NCI-H187 treated with DMSO at 0.1 percent for 48 hours (cell line): ENCODE measurements at places on chromosomes 3 and 15.

- no peak for DNase-seq
These were observed 85.6 kb upstream of the ABHD17C start for GRCh38 chr15:80609512-80609946.

DNA sequence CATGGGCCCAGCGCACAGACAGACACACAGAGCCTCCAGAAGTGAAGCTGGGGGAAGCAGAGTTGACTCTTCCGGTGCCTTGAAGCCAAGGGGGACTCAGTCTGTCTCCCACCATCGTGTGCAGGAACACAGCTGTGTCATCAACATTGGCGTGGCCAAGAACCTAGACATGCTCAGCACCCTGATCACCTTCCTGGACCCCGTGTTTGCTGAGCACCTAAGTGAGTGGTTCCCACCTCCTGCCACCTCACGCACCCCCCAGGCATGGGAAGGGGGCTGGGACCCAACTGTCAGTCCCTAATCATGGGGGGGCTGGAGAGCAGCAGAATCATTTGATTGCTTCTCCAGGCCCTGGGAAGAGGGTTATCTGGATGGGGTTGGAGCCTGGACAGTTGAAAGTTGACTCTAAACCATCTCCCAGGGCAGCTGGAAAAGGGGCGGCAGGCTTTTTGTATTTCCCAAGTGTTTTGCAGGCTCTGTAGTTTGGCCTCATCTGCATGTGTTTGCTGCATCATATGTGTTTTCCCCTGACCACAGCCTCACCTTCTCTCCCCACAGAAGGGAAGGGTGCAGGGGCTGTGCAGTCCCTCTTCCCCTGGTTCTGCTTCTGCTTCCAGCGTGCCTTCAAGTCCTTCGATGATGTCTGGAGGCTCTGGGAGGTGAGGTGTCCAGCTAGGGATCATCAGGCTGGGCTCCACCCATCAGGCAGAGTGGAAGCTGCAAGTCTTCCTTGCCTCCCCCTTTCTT lies 12.8 kb downstream of the TBC1D21 start:
- DNase-seq: no peak

DNA sequence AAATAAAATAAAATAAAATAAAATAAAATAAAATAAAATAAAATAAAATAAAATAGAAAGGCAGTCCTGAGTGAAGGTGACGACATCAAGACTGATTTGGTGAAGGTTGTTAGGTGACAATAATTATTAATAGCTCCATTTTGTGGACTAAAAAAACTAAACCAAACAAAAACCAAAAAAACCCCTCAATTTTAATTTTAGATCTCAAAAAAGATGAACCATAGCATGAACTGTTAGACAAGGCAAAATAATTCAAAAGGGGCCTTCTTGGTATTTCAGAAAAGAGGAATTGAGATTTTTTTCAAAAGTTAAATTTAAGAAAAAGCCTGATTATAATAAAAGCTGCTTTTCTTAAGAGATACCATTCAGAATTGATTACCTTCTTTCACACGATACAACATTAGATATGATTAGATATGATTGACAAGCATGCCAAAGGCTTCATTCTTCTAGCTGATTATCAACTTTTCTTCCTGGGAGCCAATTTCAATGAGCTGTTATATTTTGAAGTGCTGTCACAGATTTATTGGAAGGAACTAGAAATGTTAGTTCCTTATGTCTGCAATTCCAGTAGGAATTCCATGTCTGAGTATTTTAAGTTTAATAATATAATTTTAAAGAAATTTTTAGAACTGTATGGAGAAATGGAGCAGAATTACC lies 244.7 kb downstream of the MBNL1 start:
- no peak for DNase-seq

DNA sequence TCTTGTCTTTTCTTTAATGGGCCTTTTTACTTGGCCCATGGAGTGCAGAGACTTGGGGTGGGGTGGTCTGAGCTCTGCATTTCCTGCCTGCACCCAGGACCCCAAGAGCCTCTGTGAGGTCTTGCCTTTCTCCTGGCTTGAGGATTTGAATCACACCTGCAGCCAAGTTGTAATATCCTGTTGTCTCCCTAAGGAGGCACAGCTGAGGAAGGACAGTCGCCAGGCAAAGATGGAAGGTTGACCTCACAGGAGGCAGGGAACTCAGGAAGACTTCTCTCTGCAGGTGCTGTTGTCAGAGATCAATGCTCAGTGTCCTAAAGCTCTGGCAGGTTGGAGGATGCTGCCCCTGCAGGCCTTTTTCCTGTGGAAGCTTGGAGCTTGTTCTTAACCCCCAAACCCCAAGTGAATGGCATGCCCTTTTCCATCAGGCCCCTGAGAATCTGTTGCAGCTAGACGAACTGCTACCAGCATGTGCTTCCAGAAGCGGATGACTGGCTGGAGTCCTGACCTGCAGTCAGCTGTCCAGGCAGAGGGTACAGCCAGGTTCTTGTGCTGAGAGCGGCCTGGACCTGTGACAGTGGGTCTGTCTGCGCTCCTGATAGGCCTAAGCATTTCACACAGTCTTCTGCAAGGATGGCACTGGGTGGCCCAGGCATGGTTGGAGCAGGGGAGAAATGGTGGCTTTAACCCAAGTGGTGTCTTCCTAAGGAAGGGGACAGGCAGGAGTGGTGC lies 120.0 kb downstream of the EEFSEC start:
- DNase-seq: no peak

DNA sequence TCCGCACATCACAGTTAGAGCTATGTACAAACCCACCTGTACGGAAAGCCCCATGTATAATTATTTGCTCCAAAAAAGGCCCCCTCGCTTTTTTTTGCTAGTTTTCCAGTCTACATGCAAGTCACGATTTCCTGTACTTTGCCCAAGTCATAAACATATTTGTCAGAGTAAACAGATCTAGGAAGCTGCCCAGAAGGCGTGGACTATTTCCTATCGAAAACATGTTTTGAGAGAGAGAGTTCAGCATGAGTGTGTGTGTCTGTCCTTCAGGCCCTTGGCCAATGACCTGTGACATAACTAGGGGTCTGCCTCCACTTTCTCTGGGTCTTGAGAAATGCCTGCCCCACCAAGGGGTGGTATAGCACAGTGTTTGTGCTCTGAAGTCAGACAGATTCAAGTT lies 72.7 kb upstream of the HACD2 start:
- no peak for DNase-seq

DNA sequence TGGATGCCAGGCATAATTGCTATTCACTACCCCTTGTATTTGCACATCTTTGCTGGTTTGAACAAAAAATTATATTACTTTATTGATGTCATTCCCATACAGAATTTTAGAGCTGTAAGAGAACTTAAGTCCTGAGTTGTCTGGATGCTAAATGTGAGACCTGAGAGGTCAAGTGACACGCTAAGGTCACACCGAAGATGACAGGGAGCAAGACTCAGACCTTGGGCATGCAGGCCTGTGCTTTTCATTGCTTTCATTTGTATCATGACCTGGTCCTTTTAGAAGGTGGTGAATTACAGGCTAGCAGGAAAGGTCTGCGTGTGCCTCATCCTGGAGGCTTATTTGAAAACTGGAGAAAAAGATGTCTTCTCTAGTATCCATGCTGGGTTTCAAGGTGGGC lies 312.0 kb upstream of the RASGRP1 start:
- DNase-seq: no peak

GRCh38 chr15:31215490-31216214 lies 111.0 kb upstream of the KLF13 start:
- no peak for DNase-seq

GRCh38 chr3:36736301-36736700 lies 28.1 kb downstream of the DCLK3 start:
- DNase-seq: no peak

- DNase-seq: no peak
These were observed 232.8 kb upstream of the BHLHE40 start for GRCh38 chr3:4746241-4746958.

- DNase-seq: no peak
These were observed 4.5 kb downstream of the DNAJC13 start for GRCh38 chr3:132421832-132422231.

DNA sequence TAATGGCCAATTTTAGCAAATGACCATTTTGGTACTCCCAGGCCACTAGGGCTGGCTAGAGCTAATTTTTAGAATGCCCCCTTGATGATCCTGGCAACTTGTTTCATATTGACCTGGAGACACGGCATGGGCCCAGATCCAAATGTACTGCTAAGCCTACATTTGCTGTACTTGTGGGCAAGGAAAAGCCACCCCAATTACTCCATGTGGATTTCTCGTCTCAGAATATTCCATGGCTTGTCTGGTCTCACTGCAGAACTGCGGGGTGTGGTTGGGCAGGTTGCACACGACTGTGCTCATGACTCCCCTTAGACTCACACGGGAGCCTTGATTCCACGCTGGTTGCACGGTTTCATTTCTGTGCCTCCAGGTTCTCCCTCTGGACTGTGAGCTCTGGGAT lies 140.9 kb downstream of the RPLP1 start:
- DNase-seq: no peak

DNA sequence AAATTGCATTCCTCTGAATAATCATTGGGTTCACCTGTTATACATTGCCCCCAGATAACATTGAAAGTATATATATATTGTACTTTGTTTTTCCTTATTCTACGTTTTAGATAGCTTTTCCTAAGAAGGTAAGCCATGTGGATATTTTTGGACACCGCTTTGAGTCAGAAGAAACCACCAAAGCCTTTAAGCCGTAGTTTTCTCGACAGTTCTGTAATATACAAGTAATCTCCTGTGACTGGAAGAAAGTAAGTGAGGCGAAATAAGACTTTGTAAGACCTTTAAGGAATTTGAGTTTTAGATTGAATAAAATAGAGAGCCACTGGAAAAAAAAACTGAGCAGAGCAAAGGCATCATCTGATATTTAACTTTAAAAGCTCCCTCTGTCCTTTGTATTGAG lies 1092.0 kb downstream of the DIPK2A start:
- no peak for DNase-seq

GRCh38 chr15:31516874-31517273 lies 190.2 kb downstream of the KLF13 start:
- DNase-seq: no peak
